ENCODE measurements at places on chromosomes 2 and 18.
A peak's percentile ranks its signal among the peaks of the same experiment; 100 is the strongest.

- DNase-seq = no peak
Measured at GRCh38 chr2:166841152-166841551, 47.1 kb upstream of the XIRP2 start.

DNA sequence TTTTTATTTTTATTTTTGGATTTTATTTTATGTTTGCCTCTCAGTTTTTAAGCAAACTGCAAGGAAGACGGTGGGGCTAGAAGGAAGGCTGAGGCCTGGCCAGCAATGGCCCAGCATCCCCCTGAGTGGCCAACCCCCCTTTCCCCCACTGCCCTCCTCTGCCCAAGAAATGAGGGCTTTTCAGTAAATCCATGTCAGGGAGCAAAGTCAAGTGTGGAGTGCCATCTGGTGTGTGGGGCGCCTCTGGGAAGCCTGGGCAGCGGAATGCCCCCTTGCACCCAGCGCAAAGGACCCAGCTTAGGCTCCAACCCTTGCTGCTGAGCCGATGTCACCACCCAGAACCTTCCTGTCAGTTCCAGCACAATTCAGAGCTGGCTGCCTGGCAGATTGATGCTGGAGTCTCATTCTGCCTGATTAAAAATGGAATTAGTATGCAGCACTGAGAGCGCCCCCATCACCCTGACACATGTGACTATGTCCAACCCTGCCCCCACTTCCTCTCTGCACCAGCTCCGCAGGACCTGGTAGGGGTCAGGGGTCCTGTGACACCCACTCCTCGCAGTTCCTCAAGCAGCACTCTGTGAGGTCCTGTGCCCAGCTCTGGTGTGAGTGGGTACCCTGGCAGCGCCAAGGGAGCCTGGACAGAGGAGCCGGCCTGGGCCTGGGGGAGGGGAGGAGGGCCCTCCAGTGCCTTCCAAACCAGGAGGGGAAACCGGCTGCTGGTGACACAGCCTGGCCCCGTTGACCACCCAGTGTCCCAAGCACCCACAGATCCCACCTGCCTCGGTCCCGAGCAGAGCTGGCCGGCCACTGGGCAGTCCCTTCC, 9.2 kb upstream of the ALPP start:
- no peak for DNase-seq

DNA sequence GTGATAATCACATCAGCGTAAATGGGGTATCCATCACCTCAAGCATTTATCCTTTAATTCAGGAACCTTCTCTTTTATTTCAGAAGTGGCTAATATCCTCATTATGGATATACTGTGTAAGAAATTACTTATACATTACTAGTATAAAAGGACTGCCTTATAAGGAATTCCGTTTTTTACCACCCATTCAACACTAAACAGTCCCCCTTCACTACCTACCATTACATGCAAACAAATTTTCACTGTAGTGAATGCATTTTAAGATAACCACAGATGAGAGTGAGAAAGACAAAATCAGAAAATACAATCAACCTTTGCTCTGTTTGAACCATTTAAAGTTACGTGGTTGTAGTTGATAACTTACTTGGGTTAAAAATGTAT, 551.2 kb downstream of the RNF144A start:
- DNase-seq = no peak

GRCh38 chr2:45524016-45524415, 87.1 kb downstream of the SRBD1 start:
- no peak for DNase-seq

DNA sequence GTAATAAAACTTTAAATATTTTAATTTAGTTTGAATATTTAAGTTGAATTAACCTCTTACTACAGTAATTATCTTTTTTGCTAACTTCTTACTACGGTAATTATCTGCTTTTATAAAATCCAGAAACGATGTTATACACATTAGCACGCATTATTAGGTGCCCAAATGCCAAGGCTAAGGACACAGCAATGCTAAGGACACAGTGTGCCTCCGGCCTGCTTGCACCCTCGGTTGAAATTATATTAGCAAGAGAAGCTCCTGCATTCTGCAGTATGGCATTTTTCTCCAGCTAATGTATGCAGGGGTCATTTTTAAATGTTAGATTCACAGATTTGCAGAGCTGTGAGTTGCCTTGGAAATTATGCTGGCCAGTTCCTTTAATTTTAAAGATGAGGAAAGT, 220.0 kb downstream of the NEDD4L start:
- DNase-seq = no peak

- DNase-seq = no peak
Measured at GRCh38 chr2:207484444-207485391, 45.0 kb upstream of the CREB1 start.

DNA sequence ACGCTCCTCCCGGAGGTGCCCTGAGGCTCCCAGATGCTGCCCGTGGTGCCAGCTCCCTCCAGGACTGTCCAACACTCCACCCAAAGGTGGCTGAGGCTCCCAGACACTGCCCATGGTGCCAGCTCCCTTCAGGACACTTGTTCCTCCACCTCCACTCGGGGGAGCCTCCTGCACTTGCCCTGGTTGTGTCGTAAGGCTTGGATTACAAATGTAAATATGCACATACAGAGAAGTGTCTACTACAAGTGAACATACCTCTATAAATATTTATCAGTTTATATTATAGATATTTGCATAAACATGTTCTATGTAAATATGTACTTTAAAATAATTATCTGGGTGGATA, 143.3 kb downstream of the PXDN start:
- no peak for DNase-seq

DNA sequence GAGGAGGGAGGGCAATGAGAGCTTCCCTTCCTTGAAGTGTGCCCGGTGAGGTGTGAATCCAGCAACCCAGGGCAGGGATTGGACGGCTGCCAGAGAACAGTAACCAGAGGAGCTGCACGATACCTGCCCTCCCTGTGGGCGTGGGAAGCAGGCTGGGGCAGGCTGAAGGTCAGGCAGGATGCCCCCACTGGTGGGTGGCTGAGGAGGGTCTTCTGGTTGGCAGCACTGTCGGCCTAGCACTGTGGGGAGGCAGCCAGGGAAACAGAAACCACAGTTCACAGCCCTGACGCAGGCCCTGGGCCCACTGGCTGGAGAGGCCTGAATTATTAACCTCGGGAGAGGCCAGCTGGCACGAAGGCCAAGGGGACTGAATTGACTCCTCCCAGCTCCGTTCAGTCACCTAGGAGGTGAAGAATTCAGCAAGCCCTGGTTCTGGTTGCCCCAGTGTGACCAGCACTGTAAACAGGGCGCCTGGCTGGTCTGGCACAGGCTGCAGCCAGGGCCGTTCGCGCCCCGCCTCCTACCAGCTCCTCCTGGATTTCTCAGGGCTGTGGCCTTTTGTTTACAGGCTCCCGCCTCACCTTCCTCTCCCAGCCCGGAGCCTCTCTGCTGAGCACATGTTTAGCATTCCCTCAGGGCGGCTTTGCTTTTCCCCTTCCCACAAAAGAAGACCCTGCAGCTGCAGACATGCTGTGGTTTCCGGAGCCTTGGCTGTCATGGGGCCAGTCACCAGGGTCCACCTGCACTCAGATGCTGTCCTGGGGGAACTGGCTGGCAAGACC, 97.8 kb downstream of the B3GNT2 start:
- DNase-seq = no peak

- DNase-seq = no peak
Measured at GRCh38 chr2:217816396-217816869, 186.4 kb downstream of the TNS1 start.

DNA sequence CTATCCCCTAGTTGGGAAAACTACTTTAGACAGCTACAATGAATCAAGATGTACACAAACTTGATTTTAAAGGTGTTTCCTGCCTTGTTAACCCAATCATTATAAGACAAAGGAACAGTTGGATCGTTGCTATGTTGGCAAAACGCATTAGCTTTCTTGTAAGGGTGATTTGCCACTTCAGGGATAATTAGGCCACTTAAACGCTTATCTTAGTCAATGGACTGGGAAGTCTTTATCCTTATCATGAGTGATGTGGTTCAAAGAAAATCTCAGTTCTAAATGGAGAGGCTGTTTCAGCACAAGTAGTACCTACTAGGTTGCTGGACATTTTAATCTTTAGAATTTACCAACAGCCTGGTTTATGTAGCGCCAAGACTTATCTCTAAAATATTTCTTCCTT, 406.1 kb upstream of the MEX3C start:
- no peak for DNase-seq

DNA sequence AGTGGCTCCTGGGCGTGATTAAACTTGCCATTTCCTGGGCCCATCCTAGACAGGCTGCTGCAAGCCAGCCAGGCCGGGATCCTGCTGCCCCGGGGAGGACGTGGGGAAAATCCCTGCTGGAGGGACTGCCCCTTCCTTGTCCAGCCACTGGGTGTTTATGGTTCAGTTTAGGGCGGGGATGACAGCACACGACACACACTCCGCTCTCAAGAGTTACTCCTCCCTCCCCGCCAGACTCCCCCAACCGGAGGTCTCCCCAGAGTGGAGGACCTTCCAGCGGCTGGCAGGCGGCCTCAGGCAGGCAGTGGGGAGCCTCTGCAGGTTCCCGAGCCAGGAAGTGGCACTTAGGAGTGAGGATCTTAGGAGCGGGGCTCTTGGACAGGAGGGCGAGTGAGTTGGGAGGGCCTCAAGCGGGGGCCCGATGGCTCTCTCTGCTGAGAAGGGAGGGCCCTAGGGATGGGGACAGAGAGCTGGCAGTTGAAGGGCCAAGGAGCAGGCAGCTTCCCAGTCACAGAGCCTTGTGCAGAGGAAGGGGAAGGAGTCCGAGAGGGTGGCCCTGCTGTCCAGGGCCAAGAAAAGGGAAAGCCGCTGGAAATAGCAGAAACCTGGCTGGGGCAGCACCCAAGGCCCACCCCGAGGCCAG, 5.7 kb upstream of the GPR35 start:
- no peak for DNase-seq

GRCh38 chr18:57705832-57706595, 84.4 kb upstream of the NARS1 start:
- DNase-seq = no peak

DNA sequence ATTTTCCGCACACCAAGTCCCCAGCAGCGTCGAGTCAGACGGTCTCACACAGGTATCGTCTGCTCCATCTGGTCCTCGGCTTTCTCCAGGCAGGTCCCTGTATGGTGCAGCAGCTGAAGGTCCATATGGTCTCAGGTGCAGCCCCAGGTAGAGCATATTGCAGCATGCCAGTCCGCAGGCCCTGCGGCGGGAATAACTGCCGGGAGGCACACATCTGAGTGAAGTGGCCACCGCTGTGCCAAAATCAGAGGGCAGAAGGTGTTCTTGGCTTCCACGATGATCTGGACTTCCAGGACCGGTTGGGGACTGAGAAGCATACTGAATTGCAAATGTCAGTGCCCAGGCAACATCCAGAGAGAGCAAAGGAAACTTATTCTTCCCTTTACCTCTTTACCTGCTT, 320.3 kb downstream of the RNF144A start:
- DNase-seq = no peak

- peak; percentile 80 for DNase-seq
Measured at GRCh38 chr2:6865346-6866274, at the start of gene CMPK2. CMPK2 (minus strand) TSS chr2:6865907; CDS start chr2:6865696, 211 bp downstream.

GRCh38 chr2:172147944-172148650, 45.4 kb upstream of the DLX2 start:
- DNase-seq = no peak

- DNase-seq = no peak
Measured at GRCh38 chr18:7743256-7743655, 176.1 kb downstream of the PTPRM start.

DNA sequence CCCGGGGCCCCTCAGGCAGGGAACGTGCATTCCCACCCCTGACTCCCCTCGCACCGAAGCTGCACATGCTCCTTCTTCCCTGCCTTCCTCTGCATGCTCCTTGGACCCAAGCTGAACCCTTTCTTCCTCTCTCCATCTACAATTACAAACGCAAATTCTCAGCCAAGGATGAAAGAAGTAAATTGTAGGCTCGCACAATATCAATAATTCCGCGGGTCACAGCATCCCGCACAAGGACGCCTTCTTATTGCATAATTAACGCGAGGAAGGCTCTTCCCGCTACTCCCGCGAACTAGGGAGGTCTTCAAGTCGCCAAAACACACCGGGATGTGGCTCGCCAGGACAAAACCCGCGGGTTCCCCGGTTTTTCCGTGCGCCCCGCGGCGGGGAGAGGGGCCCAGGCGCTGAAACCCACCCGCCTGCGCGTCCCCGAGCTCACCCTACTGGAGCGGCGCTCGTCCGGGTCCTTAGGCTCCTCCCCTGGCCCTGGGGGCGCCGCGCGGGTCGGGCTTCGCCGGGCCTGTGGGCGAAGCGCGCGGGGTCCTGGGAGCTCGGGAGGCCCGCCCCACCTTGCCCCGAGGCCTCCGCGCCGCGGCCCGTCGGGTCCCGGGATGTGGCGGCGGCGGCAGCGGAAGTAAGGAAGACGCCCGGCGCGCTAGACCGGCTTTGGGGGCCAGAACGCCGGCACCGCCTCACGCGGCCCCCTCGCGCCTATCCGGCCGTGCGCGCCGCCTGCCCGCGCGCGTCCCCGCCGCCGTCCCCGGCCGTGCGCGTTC, at the start of gene CHST10:
Gene CHST10 (minus strand): TSS at position 734 of the 776 bp plus-strand sequence. CDS start 10,993 bp downstream, outside the sequence.
- peak; percentile 71 for DNase-seq

GRCh38 chr2:41313082-41313481, 734.7 kb upstream of the PKDCC start:
- DNase-seq = no peak

- DNase-seq = no peak
Measured at GRCh38 chr18:13256444-13257305, 38.1 kb downstream of the LDLRAD4 start.

DNA sequence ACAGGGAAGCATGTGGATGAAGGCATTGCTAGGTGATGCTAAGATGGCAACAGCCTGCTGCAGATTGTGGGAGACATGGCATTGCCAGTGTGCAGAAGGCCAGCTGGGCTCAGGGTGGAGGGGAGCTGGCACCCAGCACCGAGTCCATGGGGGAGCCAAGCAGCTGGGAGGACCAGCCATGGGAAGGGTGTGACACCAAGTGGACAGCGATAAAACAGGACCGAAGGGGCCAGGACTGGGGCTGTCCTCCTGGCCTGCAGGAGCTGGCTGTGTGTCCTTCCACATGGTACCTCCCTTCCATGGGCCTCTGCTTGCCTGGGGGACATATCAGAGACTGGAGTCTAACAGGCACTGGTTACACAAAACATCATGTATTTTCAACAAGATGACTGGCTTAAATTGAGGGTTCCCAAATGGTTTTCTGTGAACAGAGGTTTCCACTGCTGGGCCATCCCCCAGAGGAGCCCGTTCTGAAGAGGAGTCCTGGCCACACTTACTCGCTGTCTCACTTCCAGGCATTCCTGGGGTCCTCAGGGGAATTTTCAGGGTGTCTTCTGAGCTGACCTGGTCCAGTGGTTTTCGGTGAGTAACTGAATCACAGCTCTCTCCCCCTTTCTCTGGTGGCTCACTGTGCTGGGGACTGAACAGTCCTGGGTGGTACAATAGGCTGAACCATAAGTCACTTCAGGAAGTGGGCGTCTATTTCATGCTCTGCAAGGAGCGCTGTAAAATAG, 60.4 kb upstream of the TNP1 start:
- no peak for DNase-seq

- no peak for DNase-seq
Measured at GRCh38 chr2:127448526-127448925, 30.3 kb downstream of the PROC start.

GRCh38 chr18:13823707-13824395, at the start of gene MC5R:
MC5R (plus strand) TSS chr18:13824149; CDS start chr18:13825766, 1,617 bp downstream.
- peak; percentile 85 for DNase-seq

Measured in stimulated activated CD8-positive, alpha-beta memory T cell treated with anti-CD3 and anti-CD28 coated beads, Interleukin-4, amount 100 ng/mL, for 48 hours (primary cell).